ENCODE measurements at places on chromosomes 3 and 15.

DNA sequence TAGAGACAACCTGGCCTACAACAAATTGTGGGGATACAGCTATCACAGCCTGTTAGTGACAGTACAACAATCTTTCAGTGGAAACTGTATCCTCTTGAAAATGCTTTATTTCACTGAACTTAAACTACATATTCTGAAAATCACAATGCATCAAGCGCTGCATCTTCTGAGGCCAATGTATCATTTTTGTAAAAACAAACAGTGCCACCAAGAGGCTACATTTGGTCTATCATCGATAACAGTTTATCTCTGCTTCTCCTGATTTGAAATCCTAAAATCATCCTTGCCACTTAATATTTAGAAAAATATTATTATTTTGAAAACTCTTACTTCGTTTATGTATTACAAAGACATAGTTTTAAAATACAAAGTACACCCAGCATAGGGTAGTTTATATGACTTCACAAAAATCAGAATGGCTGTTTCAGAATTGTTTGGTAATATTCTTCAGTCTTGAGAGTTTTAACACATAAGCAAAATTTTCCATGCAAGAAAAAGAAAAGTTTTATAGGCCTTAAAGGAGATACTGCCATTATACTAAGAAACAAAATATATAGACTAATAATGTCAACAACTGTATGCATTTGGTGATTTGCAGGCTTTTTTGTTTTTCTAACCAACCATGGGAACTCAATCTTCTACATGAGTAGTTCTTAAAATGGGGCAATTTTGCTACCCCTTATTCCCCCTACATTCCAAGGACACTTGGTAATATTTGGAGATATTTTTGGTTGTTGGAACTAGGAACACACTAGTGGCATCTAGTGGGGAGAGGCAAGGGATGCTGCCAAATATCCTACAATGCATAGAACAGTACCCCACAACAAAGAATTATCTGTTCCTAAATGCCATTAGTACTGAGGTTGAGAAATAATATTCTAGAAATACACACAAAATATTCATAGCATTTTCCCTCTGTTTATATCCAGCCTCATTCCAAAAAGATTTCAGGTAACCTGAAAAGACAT is 42.3 kb downstream of the WDR72 start:
- no peak for DNase-seq

DNA sequence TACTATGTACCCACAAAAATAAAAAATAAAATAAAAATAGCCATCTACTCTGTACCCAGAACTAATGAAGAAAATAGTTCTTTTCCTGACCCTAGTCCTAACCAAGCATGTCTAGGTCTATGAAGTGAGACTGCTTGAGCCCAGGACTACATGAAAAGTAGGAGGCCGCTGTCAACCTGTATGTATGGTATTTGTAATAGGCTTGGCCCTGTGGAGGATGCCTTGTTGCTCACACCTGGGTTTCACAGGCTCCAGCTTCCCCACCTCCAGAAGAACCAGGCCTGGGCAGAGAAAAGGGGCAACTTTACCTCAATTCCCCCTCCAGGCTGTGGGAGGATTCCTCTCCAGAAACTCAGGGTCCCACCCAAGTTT is 6.8 kb upstream of the PKM start:
- no peak for DNase-seq

DNA sequence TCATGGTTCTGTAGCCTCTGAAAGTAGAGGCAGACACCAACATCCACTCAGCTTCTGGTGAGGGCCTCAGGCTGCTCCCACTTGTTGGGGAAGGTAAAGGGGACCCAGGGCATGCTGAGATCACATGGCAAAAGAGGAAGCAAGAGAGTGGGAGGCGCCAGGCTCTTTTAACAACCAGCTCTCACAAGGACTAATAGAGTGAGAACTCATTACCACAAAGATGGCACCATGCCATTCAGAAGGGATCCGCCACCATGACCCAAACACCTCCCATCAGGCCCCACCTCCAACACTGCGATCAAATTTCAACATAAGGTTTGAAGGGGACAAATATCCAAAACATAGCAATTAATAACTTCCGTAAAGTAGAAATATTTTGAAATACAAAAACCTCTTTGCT is 192.3 kb downstream of the OCA2 start:
- no peak for DNase-seq

- DNase-seq: no peak
Observed at GRCh38 chr3:35505181-35505580, 134.1 kb upstream of the ARPP21 start.

- DNase-seq: no peak
Observed at GRCh38 chr3:52226229-52226817, 878 bp upstream of the TLR9 start.

DNA sequence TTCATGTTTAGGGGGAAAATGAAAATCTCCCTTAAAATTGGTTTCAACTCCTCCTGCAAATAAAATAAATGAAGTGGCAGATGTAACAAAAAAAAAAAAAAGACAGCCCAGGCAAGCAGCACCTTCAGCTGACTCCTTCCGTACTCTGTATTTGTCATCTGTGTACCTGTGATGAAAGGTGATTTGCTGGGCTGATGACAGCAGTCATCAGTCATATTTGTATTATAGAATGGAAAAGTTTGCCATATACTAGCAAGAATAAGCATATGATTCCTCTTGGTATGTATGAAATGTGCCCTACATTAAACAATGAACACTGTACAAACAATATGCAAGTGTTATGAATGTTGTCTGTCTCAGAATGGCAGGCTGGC is 44.1 kb upstream of the WWTR1 start:
- no peak for DNase-seq

Data from activated T-cell treated with anti-CD3 and anti-CD28 coated beads for 1 hour (primary cell).